ENCODE measurements at places on chromosomes 16 and 17. TPM values are rescaled to one million over a fixed set of nuclear protein-coding genes. Genes with fewer than 3 reads are reported as not detected.

DNA sequence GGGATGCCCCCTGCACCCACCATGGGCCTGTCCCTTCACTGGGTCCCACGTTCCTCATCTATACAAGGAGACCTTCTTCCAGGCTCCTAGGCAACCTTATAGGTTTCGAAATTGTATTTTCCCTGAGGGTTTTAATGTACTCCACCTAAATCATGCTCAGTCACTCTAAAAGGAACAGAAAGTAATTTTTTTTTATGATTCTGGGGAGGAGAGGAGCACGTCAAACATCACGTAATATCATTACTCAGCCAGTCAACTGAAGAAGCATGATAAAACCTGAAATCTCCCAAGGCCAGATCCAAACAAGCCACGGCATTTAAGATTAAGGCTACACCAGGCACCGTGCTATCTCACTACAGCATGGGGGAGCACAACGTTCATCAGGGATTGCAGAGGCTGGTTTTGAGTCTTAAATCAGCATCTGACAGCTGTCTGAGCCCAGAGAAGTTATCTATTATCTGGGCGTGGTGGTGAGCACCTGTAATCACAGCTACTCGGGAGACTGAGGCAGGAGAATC, 3.9 kb upstream of the TMEM114 start:
- no peak for DNase-seq

DNA sequence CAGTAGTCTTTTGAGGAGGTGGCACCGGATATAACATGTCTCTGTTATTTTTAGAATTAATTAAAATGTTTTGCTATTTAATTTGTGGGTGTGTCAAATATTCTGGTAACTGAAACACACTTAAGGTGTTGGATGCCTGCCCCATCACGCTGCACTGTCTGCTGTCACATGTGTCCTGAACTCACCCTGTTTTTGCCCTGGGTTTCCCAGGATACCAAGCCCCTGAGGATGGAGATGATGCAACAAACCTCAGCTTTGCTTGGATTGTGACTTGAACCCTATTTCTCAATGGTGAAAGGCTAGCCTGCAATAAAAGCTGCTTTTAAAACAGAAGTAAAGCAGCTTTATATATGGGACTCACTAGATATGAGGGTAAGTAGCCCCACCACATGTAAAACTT, 11.5 kb upstream of the DUSP14 start:
- no peak for DNase-seq

The TUFM gene
- 88.9 TPM for total RNA-seq

The KRTAP4-3 gene
- not detected for total RNA-seq

GRCh38 chr17:48457080-48457836, 27.2 kb upstream of the SKAP1 start:
- DNase-seq, result peak; percentile 66

The CD68 gene
- 0.40 TPM for total RNA-seq

DNA sequence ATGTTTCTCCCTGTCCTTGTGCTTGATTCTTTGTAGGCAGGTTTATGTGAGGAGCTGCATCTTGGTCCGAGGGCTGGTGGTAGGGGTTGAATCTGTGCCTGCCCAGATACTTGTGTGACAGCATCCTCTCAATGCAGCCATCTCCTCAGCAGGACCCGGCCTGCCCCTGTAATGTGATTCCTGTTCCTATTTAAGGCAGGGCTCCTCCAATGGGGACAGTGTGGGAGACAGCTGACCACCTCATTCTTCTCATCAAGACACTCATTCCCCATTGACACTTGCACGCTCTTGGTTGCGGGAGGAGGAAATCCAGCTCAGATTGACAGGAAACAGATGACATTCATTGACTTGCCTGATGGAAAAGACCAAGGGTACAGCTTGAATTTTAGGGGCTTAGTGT, 384.5 kb downstream of the CPPED1 start:
- no peak for DNase-seq

The SDR42E1 gene
- total RNA-seq, result 3.7 TPM

DNA sequence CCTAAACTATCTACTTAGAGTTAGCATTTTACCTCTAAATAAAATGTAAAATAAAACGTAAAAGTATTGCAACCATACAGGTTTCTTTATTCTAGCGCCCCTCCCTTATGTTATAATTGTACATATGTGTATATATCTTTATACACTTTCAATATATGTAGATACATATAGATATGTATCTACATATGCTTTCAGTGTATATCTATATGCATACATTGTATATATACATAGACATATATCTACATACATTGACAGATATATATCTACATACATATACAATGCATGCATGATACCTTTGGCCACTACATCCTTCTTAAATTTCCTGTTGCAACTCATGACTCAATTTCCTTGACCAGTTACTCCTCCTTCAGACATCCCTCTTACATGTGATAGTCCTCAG, 16.7 kb downstream of the BPTF start:
- DNase-seq, result peak; percentile 40

DNA sequence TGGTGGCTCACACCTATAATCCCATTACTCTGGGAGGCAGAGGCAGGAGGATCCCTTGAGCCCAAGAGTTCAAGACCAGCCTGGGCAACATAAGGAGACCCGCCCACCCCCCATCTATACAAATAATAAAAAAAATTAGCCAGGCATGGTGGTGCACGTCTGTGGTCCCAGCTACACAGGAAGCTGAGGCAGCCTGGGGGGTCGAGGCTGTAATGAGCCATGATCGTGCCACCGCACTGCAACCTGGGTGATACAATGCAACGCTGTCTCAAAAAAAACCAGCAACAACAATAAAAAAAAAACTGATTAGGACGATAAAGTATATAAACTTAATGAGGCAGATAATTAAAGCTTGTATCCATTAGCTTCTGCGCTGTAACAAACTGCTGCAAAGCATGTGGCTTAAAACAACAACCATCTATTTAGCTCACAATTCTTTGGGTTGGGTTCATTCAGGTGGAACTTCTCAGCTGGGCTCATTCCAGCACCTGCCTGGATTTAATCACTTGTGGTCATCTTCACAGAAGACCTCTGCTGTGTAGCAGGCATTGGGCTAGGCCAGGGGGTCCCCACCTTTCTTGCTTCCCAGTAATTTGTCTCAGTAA, 45.8 kb downstream of the LCMT1 start:
- no peak for DNase-seq

GRCh38 chr16:68992521-68992920, 112.9 kb upstream of the HAS3 start:
- no peak for DNase-seq

The MEOX1 gene
- total RNA-seq, result not detected

The FBXW10 gene
- total RNA-seq, result not detected

The CCL8 gene
- not detected for total RNA-seq
